Left renal cortex interstitium (tissue), 4 donors: ENCODE measurements at places on chromosomes 5 and 9.

DNA sequence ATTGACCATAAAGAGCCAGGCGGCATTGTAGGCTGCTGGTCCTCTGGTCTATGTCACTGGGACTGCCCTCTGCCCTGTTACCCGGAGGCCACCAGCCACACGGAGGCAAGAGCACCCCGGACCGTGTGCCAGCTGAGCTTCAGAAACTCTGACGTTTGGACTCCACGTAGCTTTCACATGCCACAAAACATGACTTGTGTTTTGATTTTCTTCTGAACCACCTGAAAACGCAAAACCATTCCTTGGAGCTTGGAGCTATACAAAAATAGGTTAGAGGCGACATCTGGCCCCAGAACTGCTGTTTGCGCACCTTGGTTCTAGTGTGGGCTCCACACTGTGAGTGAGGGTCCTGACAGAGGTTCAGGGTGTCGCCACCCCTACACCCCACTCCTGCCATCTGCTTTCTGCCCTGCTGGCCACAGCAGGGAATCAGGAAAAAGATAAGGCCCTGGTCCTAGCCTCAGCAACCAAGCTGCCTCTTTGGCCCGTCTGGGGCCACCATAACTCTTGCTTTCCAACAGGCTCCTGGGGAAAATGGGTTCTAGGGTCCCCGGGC lies 151.3 kb upstream of the IRX2 start:
- DNase-seq: no peak

DNA sequence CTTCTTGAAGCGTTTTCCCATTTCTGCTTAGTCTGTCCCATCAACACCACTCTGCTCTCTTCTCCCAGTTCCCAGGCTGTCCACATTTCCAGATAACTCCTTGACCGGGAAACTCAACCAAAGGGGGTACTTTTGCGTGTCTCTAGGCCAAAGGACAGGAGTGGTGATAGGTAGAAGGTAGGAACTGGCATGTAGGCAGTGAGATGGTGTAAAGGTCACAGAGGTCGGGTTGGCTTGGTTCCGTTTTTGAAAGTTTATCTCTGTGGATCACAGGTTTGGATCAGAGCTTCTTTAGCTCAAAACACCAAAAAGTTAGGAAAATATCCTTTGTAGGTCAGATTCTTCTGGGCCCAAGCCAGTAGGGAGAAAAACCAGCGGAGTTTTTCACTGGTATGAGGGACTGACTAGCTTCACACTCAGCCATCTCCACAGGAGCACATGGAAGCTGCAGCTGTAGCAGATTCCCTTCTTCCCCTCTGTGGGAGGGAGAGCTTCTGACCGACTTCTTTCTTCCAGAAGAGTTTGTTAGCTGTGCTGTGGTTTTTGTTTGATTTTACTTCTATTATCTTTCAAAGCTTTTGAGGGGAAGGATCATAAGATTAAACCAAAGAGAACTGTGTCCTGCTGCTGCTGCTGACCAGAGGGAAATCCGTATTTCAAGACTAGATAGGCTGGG lies 98.4 kb upstream of the DMRT1 start:
- no peak for DNase-seq

DNA sequence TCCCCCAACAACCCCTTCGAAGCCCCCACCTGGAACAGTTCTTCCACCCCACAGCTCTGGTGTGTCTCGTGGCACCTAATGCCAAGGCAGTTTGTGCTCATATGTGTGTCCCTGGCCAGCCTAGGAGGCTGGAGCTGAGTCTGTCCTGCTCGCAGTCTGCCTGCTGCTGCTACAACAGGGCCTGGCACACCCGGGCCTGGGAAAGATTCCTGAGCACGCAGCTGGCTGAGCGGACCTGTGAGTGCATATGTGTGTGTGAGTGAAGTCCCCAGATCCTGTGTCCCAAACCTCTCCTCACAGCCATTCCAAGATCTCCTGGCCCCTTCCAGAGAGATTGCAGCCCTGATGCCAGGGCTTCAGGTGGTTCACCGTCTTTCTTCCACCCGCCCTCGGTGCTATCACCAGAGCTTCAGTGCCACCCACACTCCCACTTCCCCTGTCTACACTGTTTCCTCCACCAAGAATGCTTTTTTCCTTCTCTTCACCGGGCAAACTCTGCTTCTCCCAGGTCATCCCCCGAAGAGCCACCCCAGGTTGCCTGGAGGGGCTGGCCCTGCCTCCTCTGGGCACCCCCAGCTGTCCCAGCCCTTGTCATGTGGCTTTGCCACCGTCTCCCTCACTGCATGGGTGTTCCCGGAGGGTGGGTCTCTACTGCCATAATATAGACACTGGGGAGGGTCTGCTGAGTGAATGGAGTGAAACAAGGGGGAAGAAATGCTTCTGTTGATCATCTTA lies 28.4 kb downstream of the LMX1B start:
- DNase-seq: no peak

- no peak for DNase-seq
These were observed 14.2 kb downstream of the EEIG1 start for GRCh38 chr9:127966416-127967150.

DNA sequence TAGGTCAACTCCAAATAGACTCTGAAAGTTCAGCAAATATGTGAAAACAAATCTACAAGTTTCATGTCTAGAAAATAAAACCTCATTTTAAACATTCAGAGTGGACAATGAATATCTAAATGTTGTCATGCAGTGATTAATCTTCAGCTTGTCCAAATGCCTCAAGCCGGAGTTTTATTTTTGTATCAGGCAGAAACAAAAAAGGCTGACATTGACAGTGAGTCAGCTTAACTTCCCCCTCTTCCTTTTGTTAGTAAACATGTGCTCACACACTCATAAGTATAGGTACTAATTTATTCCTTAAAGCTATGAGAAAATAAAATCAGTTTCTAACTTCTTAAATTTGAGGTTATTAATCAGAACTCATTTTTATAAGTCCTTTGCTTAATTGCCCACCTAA lies 467.9 kb upstream of the DAB2 start:
- DNase-seq: no peak

- DNase-seq: no peak
These were observed at the start of gene CXXC5 for GRCh38 chr5:139648205-139649081. TSS of gene CXXC5 (plus strand) at chr5:139648349. CDS start at chr5:139680524, 32,175 bp downstream.

DNA sequence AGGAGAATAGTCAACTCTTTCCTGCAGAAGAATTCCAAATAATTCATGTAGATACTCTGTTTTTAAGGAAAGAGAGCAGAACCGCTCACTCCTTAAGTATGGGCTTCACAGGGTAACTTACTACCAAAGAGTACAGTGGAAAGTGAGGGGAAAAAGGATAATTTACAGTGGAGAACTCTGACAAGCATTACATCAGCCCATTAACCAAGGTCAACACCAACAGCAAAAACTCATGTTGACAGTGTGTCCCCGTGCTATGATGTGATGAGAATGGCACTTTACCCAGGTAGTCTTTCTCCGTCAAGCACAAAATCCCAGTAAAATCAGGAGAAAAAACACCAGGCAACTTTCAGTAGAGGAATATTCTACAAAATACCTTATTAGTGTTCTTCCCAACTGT lies 104.3 kb downstream of the ADCY2 start:
- no peak for DNase-seq

DNA sequence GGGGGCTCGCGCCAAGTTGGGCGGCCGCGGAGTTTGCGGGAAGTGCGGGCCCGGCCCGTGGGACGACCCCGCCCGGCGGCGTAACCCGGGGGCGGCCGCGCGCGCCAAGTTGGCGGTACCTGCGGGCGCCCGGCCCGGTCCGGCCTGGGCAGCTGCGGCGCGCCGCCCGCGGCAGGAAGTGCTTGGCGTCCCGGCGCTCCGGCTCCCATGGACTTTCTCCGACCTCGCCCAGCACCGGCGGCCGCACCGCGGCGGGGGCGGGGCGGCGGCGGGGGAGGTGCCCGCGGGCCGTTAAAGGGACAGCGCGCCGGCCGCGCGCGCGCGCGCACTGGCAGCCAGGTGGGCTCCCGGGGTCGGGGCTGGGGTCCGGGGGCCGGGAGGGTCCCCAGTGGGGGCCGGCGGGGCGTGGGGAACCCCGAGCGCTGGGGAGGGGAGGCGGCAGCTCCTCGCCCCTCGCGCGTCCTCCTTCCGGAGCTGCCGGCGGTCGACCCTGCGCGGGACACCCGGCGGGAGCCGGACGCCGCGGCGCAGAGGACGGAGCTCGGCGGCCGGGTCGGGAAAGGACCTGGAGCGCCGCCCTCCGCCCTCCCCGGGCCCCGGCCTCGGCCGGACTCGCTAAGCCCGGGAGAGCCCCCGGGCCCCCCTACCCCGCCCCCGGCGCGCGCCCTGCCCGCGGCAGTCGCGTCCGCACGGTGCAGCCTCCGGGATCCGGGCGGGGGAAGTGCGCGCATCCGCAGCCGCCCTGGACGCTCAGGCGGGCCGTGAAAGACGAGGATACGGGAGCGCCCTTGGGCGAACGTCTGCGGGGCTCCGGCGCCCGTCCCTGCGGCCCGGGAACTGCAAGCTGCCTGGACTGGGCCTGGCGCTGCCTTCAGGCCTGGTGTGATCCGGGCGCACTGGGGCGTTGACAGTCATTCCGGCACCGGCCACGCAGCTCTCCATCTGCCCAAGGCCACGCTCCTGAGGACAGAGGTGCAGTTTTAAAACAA lies at the start of gene NACC2:
Gene NACC2 (minus strand): TSS at position 220 of the 989 bp plus-strand sequence. CDS start 44,768 bp downstream, outside the sequence.
- no peak for DNase-seq

GRCh38 chr5:100535060-100536005 lies at the start of gene FAM174A:
TSS of gene FAM174A (plus strand) at chr5:100535374. CDS start at chr5:100535531, 157 bp downstream.
- DNase-seq: peak; percentile 95

DNA sequence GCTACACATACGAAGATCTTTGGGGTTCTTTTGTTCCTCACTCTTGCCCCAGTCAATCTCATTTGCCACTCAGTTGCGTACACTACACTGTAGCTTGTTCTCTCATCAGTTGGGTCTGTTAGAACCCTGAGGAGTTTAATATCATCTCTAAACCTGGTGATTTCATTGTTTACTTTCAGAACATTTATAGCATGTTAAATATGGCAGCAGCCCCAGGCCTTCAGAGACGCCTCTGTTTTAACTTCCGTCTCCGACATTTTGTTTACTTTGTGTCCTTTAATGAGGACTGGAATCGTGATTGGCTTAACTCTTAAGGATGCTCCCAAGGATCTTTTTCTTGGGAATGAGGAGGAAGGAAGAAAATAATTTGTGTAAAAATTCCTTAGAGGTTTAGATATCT lies 510.1 kb downstream of the NR2F1-AS1 start:
- DNase-seq: no peak

DNA sequence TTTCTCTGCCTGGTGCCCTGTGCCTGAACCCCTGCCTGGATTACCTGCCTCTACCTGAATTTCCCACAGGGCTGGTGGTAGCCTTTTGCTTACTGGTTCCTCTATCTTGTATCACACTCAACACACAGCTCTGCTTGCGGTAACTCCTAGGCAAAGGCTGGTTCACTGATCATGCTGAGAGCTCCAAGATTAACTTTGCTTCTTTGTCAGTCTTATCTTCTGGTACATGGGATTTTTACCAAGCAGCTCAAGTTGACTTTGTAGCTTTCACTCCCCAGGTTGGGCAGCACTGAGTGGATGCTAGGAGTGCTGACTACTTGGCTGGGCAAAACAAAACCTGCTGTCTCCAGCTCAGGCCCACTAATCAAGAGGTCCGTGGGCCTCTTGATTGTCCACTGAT lies 145.9 kb upstream of the GLRA1 start:
- DNase-seq: no peak

DNA sequence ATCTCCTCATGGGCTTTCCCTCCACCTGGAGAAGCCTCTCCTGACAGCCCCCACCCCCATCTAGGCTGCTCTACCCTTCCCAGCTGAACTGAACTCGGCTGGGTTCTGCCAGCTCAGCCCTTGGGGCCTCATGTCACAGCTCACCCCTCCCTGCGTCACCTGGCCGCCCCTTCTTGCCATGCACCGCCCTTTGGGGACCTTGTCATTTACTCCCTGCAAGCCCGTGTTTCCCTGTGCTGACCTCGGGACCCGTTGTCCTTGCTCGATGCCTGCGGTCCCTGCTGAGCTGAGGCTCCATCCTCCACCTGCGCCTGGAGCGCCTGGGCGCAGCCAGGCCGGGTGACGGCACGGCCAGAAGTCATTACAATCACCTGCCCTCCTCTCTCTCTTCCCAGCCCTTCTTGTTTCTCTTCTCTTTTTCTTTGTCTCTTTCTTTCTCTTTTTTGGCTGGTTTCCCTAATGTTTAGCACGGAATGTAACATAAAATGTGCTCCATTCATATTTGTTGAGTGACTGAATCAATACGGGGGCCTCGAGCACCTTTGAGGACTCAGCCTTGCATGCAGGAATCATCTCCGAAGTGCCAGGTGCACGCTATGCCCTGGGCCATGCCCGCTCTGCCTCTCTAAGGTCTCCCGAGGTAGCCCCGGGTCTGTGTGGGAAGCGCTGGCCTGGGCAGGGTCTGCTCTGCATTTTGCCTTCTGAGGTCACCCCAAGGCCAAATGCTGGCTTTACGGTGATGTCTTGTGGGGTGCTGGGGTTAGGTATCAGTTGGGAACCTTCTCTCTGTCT lies 48.1 kb upstream of the COL5A1 start:
- DNase-seq: no peak

DNA sequence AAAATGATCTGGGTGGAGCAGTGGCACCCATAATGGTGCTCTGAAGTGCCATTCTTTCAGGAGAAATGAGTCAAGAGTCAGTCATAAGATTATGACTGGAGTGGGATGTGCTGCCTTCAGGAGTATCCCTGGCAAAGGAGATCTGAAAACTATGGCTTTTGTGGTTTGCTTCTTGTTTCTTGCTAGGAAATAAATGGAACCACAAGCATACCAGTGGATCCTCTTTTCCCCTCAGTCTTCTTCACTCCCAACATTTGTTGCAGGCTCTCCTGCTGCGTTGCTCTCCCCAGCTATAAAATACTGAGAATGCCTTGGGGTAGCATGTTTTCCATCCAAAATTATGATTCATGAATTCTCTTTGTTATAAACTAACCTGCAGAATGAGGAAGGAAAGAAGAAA lies 199.1 kb downstream of the NNT start:
- no peak for DNase-seq

DNA sequence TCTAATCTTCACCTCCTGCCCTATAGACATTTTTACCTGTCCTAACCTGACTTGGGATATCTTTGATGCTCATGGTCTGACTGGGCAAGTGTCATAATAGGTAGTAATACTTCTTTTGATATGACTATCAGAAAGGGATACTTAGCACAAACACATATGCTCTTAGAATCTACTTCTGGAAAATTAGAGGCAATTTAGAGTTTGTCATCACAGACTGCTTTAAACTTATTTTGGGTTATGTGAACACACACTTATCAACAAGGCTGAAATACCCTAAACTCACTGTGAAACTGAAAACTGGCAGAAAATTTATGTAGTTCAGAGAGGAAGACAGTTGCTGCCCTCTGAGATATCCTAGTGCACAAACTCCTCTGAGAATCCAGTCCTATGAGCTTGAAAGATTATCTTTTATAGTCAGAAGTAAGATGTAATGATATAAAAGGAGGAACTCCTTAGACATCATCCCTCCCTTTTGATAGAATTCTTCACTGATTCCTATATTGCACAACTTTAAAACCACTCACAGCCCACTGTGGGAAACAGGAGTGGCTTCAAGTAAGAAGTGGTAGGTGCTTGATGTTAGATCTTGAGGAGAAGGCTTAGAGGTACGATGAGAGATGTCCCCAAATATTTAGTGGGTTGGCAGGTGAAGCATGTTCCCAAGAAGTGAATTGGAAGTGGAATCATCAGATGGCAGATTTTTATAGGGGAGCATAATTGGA lies 273.3 kb downstream of the MAN2A1 start:
- DNase-seq: no peak

- no peak for DNase-seq
These were observed 33.2 kb downstream of the SLC36A1 start for GRCh38 chr5:151480384-151481293.
